ENCODE measurements at places on chromosomes 13 and 19. TPM values are rescaled to one million over a fixed set of nuclear protein-coding genes. Genes with fewer than 3 reads are reported as not detected.

DNA sequence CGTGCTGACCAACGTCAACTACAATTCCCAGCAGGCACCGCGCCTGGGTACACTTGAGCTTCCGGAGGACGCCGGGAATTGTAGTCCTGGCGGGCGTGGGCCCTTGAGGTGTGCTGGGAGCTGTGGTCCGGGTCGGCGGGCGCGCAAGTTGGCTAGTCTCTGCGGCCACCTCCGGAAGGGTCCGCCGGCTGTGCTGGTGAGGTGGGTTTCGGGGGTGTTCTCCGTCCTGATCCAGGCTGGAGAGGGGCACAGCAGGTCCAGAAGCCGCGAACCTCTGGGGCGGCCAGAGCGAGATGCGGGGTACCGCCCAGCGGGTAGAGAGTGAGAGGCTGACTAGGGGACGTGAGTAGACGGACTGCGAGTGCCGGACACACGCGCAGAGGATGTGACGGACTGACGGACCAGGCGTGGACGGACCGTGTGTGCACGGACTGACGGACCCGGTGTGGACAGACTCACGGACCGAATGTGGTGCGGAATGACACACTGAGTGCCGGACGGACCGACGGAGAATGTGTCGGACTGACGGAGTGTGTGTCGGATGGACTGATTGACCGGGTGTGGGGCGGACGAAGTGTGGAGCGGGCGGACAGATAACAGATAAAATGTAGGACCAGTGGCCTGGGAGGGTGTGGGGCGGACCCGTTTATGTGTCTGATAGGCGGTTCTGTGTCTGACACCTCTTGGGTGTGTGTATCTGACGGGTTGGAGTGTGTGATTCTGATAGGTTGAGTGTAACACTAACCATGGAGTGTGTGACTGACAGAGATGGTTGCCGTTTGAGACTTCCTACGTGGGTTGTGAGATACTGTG lies at the start of gene ZSCAN22:
Gene ZSCAN22 (plus strand): TSS at position 81 of the 813 bp plus-strand sequence. CDS start 7,809 bp downstream, outside the sequence.
- peak; percentile 99 for DNase-seq

GRCh38 chr13:101026328-101026727 lies 351.7 kb upstream of the TMTC4 start:
- DNase-seq, result peak; percentile 90

DNA sequence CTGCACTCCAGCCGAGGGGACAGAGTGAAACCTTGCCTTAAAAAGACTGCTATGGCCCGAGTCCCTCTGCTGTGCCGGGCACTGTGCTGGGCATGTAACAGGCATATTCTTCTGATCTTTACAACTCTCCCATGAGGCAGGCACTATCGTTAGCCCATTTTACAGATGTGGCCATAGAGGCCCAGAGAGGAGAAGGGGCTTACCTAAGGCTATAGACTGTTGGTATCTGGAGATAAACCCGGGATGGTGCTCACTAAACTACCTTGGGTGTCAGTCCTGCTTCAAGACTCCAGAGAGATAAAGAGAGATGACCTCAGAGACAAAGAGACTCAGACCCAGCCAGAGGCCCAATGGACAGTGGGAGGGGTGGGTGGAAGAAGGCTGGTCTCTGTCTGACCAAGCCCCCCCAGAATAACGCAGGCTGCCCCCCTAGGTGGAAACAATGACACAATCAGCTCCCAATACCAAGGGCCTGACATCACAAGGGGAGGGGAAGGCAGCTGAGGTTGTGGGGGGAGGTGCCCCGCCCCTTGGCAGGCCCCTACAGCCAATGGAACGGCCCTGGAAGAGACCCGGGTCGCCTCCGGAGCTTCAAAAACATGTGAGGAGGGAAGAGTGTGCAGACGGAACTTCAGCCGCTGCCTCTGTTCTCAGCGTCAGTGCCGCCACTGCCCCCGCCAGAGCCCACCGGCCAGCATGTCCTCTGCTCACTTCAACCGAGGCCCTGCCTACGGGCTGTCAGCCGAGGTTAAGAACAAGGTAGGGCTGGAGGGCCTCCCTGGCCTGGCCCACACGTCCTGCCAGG lies at the start of gene CNN1:
Gene CNN1 (plus strand): TSS at position 620 of the 805 bp plus-strand sequence. CDS start 77 bp downstream, at position 697.
- no peak for DNase-seq

- peak; percentile 11 for DNase-seq
Observed at GRCh38 chr13:105665284-105665683, 870.2 kb downstream of the EFNB2 start.

- DNase-seq, result no peak
Observed at GRCh38 chr19:38100589-38100988, 123.4 kb downstream of the DPF1 start.

- DNase-seq, result no peak
Observed at GRCh38 chr13:107192289-107192688, 624.4 kb upstream of the ARGLU1 start.

GRCh38 chr13:96824140-96824539 lies 170.1 kb downstream of the OXGR1 start:
- no peak for DNase-seq

F2RL3 gene
- 0.07 TPM for total RNA-seq

NLRP9 gene
- total RNA-seq, result not detected
